ENCODE measurements at places on chromosomes 4 and X. TPM values are rescaled to one million over a fixed set of nuclear protein-coding genes. Genes with fewer than 3 reads are reported as not detected.

TAF7L gene
- total RNA-seq = 1.3 TPM

DMP1 gene
- not detected for total RNA-seq

DMRTC1 gene
- not detected for total RNA-seq

VCX gene
- total RNA-seq = not detected

TMSB15B gene
- total RNA-seq = 32.8 TPM

NHSL2 gene
- 1.0 TPM for total RNA-seq

IL3RA gene
- not detected for total RNA-seq

IL1RAPL1 gene
- total RNA-seq = not detected

ADH1A gene
- total RNA-seq = not detected

RGN gene
- 0.80 TPM for total RNA-seq

SHROOM2 gene
- total RNA-seq = 4.8 TPM

LEF1 gene
- 1.2 TPM for total RNA-seq

GRIA2 gene
- not detected for total RNA-seq

UGT2B11 gene
- not detected for total RNA-seq

SYAP1 gene
- total RNA-seq = 24.0 TPM

LINC00632 gene
- total RNA-seq = 0.29 TPM

OTUD6A gene
- total RNA-seq = not detected

UGT8 gene
- total RNA-seq = 11.6 TPM

YTHDC1 gene
- total RNA-seq = 55.0 TPM

ERCC6L gene
- 6.6 TPM for total RNA-seq

ESX1 gene
- total RNA-seq = not detected
